ENCODE measurements at places on chromosomes 7 and 10. TPM values are rescaled to one million over a fixed set of nuclear protein-coding genes. Genes with fewer than 3 reads are reported as not detected.

The SLC25A28 gene
- 18.8 TPM for total RNA-seq

The SVOPL gene
- 1.7 TPM for total RNA-seq

The PLCE1 gene
- total RNA-seq, result 1.2 TPM

The PLXDC2 gene
- total RNA-seq, result 8.0 TPM

The IL2RA gene
- 5.6 TPM for total RNA-seq

The CCDC201 gene
- total RNA-seq, result under 0.01 TPM

The FHIP2A gene
- 12.1 TPM for total RNA-seq

The TYW1 gene
- 16.0 TPM for total RNA-seq

The ICA1 gene
- total RNA-seq, result 6.3 TPM

The OR2F1 gene
- total RNA-seq, result not detected

The JAKMIP3 gene
- total RNA-seq, result 0.19 TPM

The ADCYAP1R1 gene
- 0.61 TPM for total RNA-seq

The GTPBP4 gene
- 39.4 TPM for total RNA-seq

The FXYD4 gene
- 0.14 TPM for total RNA-seq

The TUBAL3 gene
- 1.3 TPM for total RNA-seq

The ANKRD22 gene
- 15.5 TPM for total RNA-seq

The FEZF1 gene
- under 0.01 TPM for total RNA-seq

The OR6B1 gene
- not detected for total RNA-seq

The NPTX2 gene
- total RNA-seq, result 0.47 TPM

The PRKCQ gene
- 55.2 TPM for total RNA-seq

The WNT8B gene
- total RNA-seq, result 0.14 TPM

The TCF7L2 gene
- 1.4 TPM for total RNA-seq

The PDGFA gene
- 8.1 TPM for total RNA-seq

The PRSS37 gene
- 0.47 TPM for total RNA-seq

The PRR15 gene
- total RNA-seq, result 0.09 TPM

The LOXL4 gene
- total RNA-seq, result 0.99 TPM

The CLRN3 gene
- total RNA-seq, result 0.05 TPM

The STAG3 gene
- total RNA-seq, result 59.1 TPM

The NEURL1 gene
- total RNA-seq, result 1.6 TPM

The SPDYE6 gene
- not detected for total RNA-seq

The OR9A2 gene
- total RNA-seq, result not detected

The MACC1 gene
- 2.2 TPM for total RNA-seq

The TEX47 gene
- not detected for total RNA-seq

The SPDYE5 gene
- 0.05 TPM for total RNA-seq

The CYP2E1 gene
- 3.4 TPM for total RNA-seq

The TAS2R3 gene
- total RNA-seq, result 0.52 TPM

The GPR37 gene
- 0.52 TPM for total RNA-seq

The PNLIPRP1 gene
- not detected for total RNA-seq

The OR13A1 gene
- 0.28 TPM for total RNA-seq

The ZC3HAV1L gene
- total RNA-seq, result 4.5 TPM

The AKR1C4 gene
- not detected for total RNA-seq

The SH2D4B gene
- total RNA-seq, result 0.09 TPM

The GNG11 gene
- total RNA-seq, result 32.2 TPM

The TMEM225B gene
- total RNA-seq, result 1.5 TPM

The C7orf57 gene
- total RNA-seq, result 0.05 TPM

The FBXL13 gene
- 3.8 TPM for total RNA-seq

The SFMBT2 gene
- 9.7 TPM for total RNA-seq

The ASZ1 gene
- total RNA-seq, result not detected

The NPSR1 gene
- total RNA-seq, result 0.05 TPM

The OR2A2 gene
- total RNA-seq, result not detected

The GIMAP4 gene
- 68.5 TPM for total RNA-seq

The LRMDA gene
- 2.5 TPM for total RNA-seq

All from thymus (tissue), 14 donors.